ENCODE measurements at places on chromosomes 6 and 20.

DNA sequence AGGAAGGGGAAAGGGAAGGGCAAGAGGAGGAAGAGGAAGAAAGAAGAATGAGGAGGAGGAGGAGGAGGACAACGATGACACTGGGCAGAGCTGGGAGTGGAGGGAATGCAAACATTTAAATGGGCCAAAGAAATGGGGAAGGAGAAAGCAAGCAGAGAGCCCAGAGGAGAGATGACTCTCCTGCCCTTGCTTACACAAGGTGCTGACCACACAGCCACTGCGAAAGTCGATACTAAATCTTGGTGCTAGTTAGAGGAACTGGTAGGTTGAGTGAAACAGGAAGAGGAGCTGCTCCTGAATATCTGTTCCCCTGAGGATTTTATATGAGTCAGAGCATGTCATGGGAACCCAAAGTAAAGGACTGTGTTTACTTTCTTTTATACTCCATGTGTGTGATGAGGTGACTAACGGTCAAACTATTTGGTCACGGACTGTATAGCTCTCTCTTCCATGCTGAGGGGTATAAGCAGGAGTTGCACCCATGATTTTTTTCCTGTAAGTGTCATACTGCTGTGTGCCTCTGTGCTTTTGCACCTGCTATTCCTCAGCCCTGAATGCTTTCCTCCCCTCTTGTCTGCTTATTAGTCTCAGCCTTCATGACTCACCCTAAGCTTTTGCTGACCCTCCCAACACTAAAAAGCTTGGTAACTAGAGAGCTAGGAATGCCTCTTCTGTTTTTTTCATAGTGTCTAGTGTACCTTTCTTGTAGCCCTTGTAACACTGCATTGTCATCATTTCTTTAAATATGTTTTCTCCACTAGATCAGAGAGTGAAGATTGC is 9.5 kb upstream of the PAQR8 start:
- no peak for DNase-seq

DNA sequence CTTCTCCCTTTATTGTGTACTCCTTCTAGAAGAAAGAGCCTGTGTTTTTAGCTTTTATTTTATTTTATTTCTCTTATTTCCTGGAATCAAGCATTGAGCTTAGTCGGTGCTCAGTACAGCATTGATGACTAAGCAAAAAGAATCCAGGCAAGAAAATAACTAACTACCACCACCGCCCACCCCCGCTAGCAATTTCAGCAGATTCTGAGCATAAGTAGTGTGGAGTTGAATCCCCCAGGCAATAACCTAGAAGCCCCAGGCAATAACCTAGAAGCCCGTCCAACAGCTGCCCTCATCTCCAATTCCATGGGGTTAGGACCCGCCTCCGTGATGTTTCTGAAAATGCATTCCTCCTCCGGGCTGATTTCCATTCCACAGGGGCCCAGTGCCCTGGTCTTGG is 258.0 kb upstream of the TAB2 start:
- no peak for DNase-seq

DNA sequence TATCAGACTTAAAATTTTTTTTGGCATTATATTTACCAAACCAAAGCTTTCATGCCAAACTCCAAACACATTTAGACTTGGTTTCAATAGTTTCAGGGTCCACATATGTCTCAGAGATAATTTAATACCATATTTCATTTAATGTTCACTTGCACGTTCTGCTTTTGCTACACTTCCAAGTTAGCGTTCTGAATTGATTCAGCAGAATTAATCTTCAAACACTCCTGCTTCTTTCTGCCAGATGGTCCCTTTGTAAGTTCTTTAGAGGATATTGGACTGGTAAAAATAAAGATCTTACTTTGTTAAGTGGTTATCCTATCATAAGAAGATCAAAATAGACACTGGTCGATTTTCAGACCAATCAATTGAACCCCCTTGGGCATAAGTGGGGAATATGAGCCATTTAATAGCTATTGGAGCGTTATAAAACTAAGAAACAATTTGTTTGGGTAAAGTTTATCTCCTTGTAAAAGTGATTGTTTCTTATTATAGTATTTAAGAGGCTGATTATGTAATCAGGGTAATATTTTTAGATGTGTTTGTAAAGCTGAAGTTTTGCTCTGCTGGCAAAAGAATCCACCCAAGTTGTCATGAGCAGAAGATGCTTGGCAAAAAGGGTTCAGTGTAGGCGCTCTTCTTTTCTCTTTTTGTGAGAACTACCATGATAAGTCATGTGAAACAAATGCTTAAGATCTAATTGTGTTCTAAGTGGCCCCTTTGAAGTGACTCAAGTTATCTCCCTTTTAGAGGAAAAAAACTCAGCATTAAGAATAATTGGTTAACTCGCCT is 92.2 kb downstream of the MCHR2 start:
- DNase-seq = no peak

DNA sequence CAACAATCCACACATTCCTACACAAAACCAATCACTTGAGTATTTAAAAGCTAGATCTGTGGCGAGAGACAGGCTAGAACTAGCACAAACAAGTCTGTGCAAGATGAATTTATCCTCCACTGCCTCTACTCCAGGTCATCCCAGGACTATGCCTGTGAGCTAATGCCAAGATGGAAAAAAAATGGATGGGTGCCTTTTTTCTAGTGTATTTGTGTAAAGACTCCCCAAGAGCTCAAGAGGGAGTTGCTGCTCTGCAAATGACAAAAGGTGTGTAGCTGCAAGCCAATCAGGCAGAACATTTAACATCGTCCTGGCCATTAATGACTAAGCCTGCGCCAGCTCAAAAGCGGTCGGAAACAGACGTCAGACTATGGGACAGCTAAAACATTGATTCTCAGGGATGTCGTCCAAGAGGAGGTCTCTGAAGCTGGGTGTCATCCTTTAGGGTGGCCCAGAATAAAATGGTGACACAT is 21.9 kb downstream of the ATXN1 start:
- DNase-seq = no peak

DNA sequence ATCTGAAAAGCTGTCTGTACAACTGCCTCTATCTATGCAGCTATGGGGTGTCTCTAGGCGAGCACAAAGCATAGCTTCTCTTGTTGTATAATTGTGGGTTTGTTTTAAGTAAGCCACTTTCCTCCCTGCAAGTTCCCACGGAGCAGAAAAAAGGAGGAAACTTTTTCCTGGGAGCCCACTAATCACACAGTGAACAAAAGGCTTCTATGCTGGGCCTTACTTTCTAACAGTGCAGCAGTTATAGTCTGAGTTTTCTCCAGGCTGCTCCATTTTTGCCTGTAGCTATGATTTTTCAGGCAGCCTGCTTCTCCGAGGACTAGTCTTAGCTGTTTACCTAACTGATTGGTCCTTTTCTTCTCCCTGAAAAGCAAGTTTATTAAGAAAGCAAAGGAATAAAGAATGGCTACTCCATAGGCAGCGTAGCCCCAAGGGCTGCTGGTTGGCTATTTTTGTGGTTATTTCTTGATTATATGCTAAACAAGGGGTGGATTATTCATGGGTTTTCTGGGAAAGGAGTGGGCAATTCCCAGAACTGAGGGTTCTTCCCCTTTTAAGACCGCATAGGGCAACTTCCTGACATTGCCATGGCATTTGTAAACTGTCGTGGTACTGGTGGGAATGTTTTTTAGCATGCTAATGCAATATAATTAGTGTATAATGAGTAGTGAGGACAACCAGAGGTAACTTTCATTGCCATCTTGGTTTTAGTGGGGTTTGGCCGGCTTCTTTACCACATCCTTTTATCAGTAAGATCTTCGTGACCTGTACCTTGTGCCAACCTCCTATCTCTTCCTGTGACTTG is 84.3 kb downstream of the OPRM1 start:
- DNase-seq = no peak

DNA sequence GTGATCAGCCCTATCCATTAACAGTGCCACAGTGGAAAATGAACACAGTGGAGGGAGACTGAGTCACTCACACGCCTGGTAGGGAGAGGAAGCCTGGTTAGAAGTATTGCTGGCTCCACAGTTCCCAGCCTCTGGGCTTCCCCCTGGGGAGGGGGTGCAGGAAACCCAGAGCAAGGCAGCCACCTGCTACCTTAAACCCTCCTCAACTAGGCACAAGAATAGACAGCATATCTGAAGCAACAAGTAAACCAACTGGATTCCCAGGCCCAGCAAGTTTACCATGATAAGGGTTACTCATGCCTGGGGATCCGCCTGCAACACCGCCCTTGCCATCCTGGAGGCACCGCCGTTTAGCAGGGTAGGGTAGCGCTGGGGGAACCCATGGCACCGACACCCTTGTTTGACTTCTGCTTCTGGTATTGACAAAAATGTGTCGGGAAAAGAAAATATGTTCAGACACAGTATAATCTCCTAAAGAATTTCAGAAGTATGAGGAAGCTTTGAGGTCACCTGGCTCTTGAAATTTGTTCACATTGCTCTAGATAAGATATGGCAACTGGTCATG is 38.3 kb downstream of the SLC22A23 start:
- no peak for DNase-seq

DNA sequence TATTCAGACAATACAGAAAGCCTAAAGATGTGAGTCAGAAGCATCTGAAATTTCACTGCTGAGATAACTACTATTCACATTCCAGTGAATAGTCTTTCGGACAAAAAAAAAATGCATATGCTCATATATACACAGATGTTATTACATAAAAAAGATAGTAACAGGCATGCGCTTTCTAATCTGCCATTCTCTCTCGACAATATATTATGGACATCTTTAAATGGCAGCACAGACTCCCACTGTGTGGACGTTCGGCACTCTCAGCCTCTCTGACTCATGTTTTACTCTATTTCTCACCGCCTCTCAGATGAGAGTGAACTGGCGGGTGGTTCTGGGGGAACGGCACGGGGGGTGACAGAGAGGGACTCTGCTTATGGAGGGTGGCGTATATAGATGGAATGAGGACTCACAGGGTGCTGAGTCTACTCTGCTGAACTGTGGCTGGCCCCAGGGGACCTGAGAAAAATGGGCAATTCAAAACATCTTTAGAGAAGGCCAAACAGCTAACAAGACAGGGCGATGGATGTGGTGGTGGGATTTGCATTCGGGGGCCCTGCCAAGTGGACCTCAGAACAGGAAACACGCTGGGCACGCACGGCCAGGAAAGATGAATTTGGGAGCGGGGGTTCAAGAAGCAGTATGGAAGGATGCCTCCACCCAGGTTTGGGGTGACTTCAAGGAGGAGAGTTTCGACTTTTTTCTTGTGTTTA is 68.9 kb downstream of the MDGA1 start:
- no peak for DNase-seq

GRCh38 chr6:68192988-68193387 is 442.1 kb upstream of the ADGRB3 start:
- DNase-seq = no peak

DNA sequence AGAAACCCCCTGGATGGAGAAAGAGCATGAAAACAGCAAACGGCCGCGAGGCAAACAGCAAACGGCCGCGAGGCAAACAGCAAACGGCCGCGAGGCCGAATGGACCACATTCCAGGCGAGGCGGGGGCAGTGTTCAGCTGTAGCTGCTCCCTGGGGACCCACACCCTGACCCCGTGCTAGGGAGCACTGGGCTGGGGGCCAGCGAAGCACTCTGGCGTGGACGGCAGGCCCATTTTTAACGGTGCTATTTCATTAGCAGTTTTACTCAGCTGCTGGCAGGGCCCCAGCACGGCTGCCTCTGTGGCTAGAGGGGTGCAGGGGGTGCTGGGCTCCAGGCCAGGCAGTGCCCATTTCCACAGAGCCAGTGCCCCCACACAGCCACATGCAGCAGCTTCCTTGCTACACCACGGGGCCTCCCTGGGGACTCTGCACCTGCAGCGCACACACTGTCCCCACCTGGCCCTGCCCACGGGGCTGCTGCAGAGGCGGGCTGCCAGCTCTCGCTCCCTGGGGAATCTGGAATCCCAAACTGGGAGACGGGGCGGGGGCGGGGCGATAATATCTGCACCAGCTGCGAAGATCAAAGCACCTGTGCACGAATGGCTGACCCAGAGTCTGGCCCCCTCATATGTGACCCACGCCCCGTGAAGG is 35.6 kb upstream of the SLCO4A1 start:
- no peak for DNase-seq

- no peak for DNase-seq
These were observed 27.9 kb downstream of the SNX14 start for GRCh38 chr6:85565736-85566135.

DNA sequence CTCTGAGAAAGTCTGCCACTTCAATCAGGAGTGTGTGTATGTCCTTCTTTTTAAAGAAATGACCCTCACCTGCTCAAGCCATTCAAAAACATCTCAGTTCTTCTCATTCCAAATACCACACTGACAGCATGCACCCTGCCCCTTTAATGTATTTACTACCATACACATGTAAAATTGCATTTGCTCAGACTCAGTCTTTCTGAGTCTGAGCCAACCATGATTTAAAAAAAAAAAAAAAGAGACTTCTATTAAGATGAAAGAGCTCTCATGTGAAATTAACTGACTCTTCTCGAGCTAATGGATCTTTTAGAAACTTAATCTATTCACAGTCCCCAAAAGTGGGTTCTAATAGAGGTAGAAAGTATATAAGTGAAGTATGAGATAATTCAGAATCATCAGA is 1.4 kb upstream of the FILIP1 start:
- no peak for DNase-seq
